ENCODE measurements at places on chromosomes 4 and X.

DNA sequence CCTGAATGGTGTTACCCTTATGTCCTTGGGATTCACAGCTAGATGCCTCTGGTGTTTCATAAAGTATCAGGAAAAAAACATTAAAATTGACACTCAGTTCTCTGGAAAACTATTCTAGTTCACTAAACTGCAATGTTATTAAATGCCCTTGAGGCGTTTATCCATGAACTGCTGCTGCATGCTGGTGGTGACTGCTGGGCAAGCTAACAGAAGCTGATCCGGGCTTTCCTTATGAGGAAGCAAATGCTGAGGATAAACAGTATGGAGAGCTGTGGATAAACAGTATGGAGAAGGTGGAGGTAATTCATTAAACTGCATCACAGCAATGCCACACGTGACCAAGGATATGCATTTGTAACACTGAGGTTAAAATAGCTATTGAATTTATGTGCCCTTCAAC lies 227.0 kb downstream of the NR3C2 start:
- DNase-seq = no peak

DNA sequence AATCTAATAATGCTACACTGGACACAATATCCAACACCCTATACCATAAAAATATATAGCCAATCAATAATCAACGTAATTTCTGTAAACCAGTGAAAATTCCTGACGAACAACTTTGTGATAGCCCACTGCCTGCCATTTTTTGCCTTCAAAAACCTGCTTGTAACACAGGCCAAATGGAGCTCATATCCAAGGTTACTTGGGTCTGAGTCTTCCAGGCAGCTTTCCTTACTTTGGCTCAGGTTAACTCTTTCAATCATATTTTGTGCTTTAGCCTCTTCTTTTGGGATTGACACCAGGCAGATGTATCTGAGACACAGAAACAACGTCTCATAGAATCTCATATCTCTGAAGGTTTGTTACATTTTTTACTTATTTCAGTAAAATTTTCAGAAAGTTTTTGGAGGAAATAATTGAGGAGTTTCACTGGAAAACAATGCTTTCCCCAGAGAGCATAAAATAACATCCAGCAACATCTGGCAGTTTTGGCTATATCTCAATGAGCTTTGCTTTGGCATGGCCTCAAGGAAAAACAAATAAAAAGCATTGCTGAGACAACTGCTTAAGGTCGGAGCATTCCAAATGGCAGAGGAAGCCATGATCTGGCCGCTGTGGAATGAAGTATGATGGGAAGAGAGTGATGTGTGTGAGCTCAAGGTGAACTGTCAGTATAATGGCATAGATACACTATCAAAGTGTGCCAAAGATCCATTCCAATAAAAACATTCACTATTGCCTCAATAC lies 162.9 kb upstream of the SPIN4 start:
- DNase-seq = no peak

- no peak for DNase-seq
Measured at GRCh38 chr4:123510221-123510620, 113.6 kb downstream of the SPRY1 start.

DNA sequence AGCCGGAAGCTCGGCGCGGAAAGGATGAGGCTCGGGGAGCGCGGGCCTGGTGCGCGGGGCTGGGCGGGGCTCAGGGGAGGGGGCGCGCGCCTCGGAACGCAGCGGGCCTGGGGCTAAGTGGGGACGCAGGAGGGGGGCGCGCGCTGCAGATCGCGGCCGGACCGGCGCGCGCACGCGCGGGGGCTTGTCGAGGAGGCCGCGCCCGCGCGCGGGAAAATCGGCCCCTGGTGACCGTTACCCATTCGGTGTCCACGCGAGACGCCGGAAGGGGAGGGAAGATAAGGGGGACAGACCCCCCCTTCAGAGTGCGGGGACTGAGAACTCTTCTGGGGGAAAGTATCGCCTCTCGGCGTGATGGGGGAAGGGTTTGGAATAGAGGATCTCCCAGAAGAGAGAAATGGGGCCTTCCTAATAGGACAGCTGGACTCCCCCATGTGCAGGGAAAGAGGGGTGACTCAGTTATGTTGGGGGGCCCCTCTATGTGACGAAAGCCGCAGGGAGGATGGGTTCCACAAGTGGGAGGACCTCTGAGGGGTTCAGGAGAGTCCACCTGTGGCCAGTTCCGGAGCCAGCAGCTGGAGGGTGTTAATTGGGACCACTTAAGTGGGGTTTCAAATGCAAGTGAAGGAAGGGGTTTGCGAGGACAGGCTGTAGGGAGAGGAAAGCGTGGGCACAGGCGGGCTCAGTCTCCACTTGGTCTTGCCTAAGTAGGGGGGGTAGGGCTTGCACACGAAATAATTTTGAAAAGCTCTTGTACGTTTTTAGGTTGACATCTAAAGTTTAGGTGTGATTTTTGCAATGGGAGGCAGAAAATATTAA lies 584 bp downstream of the SUV39H1 start:
- no peak for DNase-seq

DNA sequence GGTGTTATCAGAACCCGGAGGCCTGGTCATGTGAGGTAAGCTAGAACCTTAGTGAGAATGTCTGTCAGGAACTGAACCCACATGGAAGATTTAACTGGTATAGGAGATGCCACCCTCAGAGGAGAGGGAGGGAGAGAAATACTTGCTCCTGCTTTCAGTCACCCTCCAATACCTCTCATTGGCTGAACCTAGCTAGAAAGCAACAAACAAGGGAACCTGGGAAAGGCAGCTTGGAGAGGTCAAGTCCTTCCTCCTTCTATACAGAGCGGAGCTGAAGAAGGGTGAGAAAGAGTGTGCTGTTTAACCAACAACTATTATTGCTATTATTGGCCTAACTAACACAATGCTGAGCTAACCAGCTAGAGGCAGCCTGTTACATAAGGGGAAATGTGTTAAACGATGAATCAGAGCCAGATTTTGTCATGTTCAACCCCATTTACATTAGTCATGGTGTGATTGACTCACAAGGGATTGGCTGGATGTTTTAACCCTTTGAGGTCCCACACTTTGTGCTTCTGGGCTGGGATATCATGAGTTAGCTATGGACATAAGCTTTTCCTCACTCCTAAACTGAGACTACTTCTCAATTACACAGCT lies 96.5 kb upstream of the ESX1 start:
- DNase-seq = no peak

GRCh38 chrX:43176686-43177085 lies 398.7 kb upstream of the PPP1R2C start:
- no peak for DNase-seq

GRCh38 chr4:183596067-183596757 lies 62.8 kb downstream of the RWDD4 start:
- DNase-seq = no peak

- no peak for DNase-seq
Measured at GRCh38 chrX:96707804-96708203, 23.2 kb downstream of the DIAPH2 start.

Measured in NCI-H2107 (cell line).